Stimulated activated CD8-positive, alpha-beta memory T cell treated with anti-CD3 and anti-CD28 coated beads, Interleukin-7, amount 100 ng/mL, for 4 hours (primary cell): ENCODE measurements at places on chromosomes 1 and 21.

GRCh38 chr1:243447347-243447746 lies 191.5 kb downstream of the SDCCAG8 start:
- no peak for DNase-seq

- no peak for DNase-seq
Observed at GRCh38 chr1:55062801-55063576, 23.6 kb downstream of the PCSK9 start.

DNA sequence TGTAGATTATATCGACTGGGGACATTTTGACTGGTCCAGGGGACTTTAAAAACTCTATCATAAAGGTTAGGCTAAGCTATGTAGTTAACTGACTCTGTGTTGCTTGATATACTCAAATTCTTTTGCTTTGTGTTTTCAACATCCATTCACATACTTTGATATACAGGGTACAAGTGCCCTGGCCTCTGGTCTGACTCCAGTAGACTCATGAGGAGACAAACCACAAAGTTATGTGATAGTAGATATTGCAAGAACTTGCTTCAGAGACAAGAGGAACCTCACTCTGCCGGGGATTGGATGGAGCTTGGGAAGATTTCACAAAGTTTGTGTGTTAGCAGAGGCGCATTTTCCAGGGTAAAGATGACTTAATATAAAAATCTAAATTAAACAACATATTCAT lies 1.3 kb downstream of the GORAB start:
- no peak for DNase-seq

GRCh38 chr1:76198452-76198851 lies 123.9 kb downstream of the ST6GALNAC3 start:
- no peak for DNase-seq

DNA sequence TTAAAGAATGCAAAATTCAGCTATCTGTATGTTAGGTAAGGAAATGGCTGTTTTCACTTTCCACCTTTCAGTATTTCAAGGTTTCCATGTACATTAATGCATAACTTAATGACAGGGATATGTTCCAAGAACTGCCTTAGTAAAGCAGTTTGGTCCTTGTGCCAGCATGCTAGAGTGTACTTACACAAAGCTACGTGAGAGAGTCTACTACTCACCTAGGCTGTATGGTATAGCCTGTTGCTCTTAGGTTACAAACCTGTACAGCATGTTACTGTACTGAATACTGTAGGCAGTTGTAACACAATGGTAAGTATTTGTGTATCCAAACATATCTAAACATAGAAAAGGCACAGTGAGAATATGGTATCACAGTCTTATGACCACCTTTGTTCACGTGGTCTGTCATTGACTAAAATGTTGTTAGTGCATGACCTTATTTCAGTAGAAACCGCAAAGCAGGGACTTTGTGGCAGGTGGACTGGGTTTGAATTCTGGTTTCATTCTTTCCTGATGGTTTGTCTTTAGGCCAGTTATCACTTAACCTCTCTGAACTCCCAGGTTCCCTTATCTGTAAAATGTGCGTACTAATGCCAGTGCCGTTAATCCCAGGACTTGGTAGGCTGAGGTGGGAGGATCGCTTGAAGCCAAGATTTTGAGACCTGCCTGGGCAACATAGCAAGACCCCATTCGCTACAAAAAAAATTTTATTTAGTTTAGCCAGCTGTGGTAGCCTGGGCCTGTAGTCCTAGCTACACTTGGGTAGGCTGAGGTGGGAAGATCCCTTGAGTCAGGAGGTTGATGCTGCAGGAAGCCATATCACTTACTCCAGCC lies 4.9 kb downstream of the SMYD2 start:
- no peak for DNase-seq

- no peak for DNase-seq
Observed at GRCh38 chr1:201883266-201883665, 5.4 kb upstream of the SHISA4 start.

DNA sequence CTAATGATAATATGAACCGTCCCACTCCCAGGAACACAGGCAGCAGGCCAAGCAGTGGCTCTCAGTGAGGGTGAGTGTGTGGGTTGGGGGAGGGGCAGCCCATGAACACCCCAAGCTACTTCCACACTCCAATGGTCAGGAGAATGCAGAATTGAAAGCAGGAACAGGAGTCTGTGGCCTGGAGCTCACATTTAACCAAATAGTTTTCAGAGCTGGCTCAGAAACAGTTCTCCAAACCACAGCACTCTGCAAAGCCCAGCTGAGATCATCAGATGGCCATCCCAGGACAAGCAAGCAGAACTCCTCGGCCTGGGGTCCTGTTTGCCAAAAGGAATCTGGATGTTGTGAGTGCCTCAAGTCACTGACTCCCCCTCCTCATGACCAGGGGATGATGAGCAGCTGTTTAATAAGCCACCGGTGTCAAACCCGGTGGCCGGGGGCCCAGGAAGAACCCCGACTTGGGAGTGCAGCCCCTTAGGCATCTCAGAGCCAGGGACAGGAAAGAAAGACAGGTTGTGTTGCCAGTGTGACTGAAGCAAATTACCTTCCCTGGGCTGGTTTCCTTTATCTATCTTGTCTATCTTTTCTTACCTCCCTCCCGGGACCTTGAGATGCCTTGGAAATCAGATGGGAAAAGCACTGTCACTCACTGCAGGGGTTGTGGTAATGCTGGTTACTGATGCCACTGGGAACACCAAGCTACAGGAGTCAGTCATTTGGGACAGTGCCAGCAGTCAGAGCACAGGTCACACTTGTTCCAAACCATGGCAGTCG lies 20.4 kb downstream of the DEGS1 start:
- DNase-seq: no peak
